ENCODE measurements at places on chromosomes 3 and 15.

- DNase-seq: no peak
These were observed 9.7 kb downstream of the ZIC4 start for GRCh38 chr3:147396712-147397046.

DNA sequence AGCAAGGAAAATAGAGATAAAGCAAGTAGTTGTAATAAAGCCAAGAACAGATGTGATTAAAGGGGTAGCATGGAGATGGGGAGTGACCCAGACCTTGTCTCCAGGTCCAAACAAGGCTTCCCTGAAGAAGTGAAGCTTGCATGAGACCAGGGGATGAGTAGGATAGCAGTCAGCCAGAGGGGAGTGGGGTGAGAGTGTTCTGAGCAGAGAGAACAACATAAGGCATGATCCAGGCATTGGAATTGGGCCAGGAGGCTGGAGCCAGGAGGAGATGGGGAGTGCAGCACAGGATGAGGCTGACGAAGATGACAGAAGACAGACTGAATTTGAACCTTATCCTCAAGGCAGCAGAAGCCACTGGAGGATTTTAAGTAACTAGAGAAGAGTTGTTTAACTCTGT, 7.2 kb downstream of the TMOD2 start:
- DNase-seq: no peak

GRCh38 chr3:12797892-12798558, 1.5 kb downstream of the CAND2 start:
- no peak for DNase-seq

DNA sequence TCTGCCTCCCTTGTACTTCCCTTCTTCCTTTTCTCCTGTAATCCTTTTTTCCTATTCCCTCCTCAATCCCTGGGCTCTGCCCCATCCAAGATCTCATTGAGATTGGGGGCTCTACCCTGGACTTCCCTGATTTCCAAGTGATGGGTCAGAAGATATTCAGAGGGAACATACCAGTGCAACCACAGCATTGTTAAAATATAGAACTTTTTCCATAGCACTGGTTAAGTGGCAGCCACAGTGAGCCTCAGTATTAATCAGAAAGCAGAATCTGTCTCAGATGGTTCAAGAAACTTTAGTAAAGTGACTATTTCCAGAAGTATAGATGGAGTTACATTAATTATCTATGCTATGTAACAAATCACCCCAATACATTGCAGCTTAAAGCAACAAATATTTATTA, 18.7 kb upstream of the SCN10A start:
- DNase-seq: no peak

GRCh38 chr3:117820658-117821299, 1111.2 kb downstream of the TUSC7 start:
- DNase-seq: no peak

GRCh38 chr3:134956395-134956794, 161.3 kb downstream of the EPHB1 start:
- DNase-seq: no peak

- DNase-seq: no peak
These were observed 930.3 kb downstream of the NTRK3 start for GRCh38 chr15:87326269-87326668.

- no peak for DNase-seq
These were observed 651.4 kb upstream of the NECTIN3 start for GRCh38 chr3:110420158-110420641.

- DNase-seq: no peak
These were observed 3.6 kb upstream of the SMAD6 start for GRCh38 chr15:66698318-66698961.
